Stimulated activated naive B cell treated with anti-CD40 and anti-IgM and Interleukin-4, amounts not matched to agents 10 μg/mL and 1 μg/mL and 100 μg/mL, for 72 hours (primary cell): ENCODE measurements at places on chromosomes 16 and 17.

GRCh38 chr17:38867968-38868816 lies 1.7 kb upstream of the LASP1 start:
- H3K36me3 ChIP-seq: peaks cover 30% of the 10 kb centered on the region
- H3K27me3 ChIP-seq: no peaks in the 10 kb centered on the region
- peak overlapping the region; percentile 100 for H3K27ac ChIP-seq
- H3K4me3 ChIP-seq: peak overlapping the region; percentile 90
- peaks cover 43% of the 10 kb centered on the region for H3K4me1 ChIP-seq
- peak; percentile 49 for DNase-seq

- no peak overlapping the region for H3K4me3 ChIP-seq
- peaks cover 4% of the 10 kb centered on the region for H3K27me3 ChIP-seq
- peak; percentile 44 for DNase-seq
- H3K27ac ChIP-seq: peak overlapping the region; percentile 2
- peaks cover 28% of the 10 kb centered on the region for H3K4me1 ChIP-seq
- peaks cover 31% of the 10 kb centered on the region for H3K36me3 ChIP-seq
Observed at GRCh38 chr16:19179546-19180490, 11.8 kb downstream of the SYT17 start.

DNA sequence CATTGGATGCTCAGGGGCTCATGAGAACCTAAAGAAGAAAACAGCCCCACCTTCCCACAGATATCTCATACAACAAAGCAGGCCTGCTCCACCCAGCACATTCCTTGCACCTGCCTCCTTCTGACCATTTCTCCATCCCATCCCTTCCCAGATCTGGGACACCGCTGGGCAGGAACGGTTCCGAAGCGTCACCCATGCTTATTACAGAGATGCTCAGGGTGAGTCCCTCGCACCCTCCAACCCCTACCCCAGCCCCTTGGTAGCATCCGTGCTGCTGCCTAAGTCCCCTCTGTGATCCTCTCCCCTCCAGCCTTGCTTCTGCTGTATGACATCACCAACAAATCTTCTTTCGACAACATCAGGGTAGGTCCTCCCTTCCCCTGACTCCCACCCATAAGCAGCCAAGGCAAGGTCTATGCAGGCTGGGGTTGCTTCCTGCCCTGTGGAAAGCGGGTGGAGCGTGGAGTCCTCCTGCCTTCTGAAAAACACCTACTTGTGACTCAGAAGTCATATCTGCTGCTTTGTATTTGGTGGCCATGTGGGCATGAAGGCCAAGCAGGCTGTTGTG lies 5.4 kb upstream of the NHERF1 start:
- H3K4me1 ChIP-seq: peaks cover 81% of the 10 kb centered on the region
- no peaks in the 10 kb centered on the region for H3K36me3 ChIP-seq
- no peak for DNase-seq
- peak overlapping the region; percentile 59 for H3K27ac ChIP-seq
- H3K27me3 ChIP-seq: no peaks in the 10 kb centered on the region

DNA sequence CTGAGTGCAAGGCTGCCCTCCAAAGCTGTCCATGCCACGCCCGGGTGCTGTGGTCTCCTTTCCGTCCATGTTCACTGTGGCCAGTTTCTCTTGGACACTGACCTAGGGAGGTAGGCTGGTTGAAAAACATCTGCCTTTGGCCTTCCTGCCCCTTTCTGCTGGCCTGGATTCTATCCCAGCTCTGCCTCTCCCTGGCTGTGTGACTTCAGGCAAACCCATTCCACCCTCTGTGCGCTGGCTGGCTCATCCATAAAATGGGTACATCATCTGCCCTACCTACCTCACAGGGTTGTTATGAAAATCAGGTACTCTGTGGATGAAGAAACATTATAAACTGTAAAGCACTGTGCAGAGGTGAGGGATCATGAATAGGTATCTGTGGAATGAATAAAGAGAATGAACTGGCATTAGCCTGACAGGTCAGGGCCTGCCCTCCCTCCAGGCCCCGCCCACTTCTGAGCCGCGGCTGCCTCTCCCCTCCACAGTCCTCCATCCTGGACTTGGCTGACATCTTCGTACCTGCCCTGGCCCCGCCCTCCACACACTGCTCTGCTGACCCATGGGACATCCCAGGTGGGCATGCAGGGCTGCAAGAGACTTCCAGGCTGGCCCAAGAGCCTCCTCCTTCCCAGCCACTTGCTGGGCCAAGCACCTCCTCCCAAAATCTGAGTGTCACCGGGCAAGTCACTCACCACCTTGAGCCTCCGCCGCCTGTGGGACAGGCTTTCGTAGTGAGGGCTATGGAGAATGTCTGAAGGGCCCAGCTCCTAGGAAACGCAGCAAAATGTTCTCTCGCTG lies 7.0 kb upstream of the SPATA20 start:
- no peak overlapping the region for H3K4me3 ChIP-seq
- H3K36me3 ChIP-seq: no peaks in the 10 kb centered on the region
- no peak for DNase-seq
- peak overlapping the region; percentile 66 for H3K27ac ChIP-seq
- H3K4me1 ChIP-seq: peaks cover 10% of the 10 kb centered on the region
- peaks cover 26% of the 10 kb centered on the region for H3K27me3 ChIP-seq
